Dermis blood vessel endothelial cell (primary cell): ENCODE measurements at places on chromosomes 1 and 21. TPM values are rescaled to one million over a fixed set of nuclear protein-coding genes. Genes with fewer than 3 reads are reported as not detected.

The S100A2 gene
- 0.51 and 0.98 TPM in 2 replicates for total RNA-seq

GRCh38 chr1:39639305-39640130, at the start of gene HEYL:
HEYL (minus strand) TSS chr1:39639643; CDS start chr1:39639625, 18 bp downstream.
- peak; percentile 51 for DNase-seq

The C1orf185 gene
- total RNA-seq, result not detected in 2 replicates

The TGFB2 gene
- total RNA-seq, result 36.2 and 38.6 TPM in 2 replicates

DNA sequence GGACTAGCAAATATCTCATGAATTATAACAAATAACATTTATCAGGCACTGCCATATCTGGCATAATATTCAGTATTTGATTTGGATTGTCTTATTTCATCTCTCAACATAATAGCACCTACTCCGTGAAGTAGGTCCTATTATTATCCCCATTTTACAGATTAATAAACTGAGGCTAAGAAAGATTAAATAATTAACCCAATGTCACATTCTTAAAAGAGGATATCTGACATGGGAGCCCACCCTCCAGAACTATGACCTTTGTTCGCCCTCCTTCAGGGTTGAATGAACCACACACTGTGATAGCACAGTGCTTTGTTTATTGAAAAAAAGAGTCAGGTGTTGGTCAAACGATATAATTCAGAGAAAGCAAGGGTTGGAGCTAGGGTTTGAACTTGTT, 19.4 kb upstream of the MAGI3 start:
- DNase-seq, result no peak

GRCh38 chr1:60765204-60765603, 317.2 kb upstream of the NFIA start:
- DNase-seq, result peak; percentile 72

DNA sequence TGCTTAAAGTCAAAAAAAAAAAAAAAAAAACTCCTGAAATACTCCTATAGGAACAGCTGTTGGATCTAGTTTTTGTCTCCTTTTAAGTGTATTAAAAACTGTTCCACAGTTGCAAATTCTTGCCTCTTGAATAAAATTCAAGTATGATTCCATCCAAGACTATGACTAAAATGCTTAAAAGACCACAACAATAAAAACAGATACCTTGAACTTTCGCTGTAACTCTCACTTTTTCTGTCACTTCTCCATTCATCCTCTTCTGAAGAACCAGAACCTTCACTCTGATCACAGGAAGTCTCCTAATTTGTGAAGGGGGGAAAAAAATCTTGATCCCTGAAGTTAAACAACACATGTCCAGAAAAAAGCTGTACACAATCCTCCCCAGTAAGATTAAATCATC, 55.0 kb upstream of the PSMG1 start:
- no peak for DNase-seq

The AADACL3 gene
- not detected in 2 replicates for total RNA-seq

DNA sequence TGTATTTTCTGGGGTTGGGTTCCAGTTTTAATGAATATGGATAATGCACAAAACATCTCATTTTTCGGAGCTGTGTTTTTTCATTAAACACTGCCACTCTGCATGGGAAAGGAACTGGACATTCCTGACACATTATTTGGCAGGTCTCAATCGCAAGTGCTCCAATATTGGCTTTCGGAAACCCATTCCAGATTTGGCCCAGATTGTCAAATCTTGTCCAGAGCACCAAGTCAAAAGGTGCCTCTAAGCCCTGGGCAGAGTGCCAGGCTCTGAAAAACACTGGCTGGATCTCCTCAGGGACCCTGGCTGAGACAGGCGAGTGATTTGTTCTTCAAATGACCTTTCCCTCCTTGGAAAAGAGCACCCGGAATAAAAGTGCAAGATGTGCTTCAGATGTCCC, 68.4 kb upstream of the MRPS6 start:
- no peak for DNase-seq

GRCh38 chr1:229328598-229329362, 14.1 kb downstream of the CCSAP start:
- DNase-seq, result no peak

- no peak for DNase-seq
Measured at GRCh38 chr1:231095595-231095994, 55.5 kb upstream of the FAM89A start.

DNA sequence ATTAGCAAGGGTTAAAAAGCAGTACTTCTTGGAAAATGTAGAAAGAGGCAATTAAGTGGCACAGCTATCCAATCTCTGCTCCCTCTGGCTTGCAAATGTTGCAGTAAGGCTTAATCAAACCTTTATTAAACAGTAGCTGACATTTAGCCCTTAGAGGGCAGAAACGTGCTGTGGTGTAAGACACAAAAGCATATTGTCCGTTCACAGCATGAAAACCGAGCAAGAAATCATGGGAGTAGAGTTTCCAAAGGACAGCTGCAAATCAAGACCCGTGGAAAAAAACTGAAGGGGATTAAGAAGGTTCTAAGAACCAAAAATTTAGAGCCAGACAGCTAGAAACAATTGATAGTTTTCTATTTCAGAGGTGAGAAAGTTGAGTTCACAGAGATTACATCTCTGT, 13.1 kb downstream of the ZP4 start:
- no peak for DNase-seq

DNA sequence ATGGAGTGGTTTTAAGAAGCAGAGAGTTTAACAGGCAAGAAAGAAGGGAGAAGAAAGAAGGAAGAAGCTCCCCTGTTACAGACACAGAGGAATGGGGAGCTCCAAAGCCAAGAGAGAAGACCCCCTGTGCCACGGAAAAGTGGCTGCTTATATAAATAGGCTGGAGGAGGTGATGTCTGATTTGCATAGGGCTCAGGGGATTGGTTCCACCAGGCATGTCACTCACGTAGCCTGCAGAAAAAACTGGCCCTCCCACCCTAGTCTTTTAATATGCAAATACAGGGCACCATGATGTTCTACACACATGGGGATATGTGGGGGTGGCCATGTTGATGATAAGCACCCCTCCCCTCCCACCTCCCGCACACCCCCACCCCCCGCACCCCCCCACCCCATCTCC, 99.6 kb downstream of the ETS2 start:
- DNase-seq, result no peak

DNA sequence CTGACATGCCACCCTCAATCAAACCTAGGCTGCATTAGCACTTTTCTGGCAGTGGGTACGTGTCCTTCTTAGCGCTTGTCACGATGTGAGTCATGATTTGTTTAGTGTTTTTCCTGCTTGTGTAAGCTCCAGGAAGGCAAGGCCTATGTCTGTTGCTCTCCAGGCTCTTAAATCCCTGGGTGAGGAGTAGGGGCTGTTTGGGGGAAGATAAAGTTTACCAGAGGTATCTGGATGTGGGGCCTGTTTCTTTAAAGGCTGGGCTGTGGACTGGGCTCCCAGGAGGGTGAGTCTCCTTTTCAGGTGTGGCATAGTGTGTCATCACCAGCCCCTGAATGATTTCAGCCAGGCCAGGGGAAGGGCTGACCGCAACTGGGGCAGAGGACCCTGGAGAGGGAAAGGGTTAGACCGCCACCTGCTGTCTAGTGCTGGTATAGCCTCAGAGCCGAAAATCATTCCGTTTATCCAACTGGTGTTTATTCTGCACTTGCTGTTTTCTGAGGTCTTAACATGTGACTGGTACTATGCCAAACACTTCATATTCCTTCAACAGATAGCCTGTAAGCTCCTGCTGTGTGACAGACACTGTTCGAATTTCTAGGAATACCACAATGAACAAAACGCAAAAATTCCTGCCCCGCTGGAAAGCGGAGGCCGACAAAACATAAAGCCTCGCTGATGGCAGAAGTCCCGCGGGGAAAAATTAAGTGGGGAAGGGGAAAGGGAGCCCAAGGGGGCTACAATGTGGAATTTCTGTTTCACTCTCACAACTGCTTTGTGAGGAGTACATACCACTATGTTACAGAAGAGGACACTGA, 9.7 kb downstream of the SERINC2 start:
- DNase-seq, result peak; percentile 81

The LRRC3 gene
- total RNA-seq, result 1.9 and 2.1 TPM in 2 replicates

GRCh38 chr1:2555634-2556276, 416 bp upstream of the TNFRSF14 start:
- DNase-seq, result peak; percentile 78

The C1orf232 gene
- not detected in 2 replicates for total RNA-seq

The BACH1 gene
- total RNA-seq, result 30.4 and 48.0 TPM in 2 replicates

DNA sequence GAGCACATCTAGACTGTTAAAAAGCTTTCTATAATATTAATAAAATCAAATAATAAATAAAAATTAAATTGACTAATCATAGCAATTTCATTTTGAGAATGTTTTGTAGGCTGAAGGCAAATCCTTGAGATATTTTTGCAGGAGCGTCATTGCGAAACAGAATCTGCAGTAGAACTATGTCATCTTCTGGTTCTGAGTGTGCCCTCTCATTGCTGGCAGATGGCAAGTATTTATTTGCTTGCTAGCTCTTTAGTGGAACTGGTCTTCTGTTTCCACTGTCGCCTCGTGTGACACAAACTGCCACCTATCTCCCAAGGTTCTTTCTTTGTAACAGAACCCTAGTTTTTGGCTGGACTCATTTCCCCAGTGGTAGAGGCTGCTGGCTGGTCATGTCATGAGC, 19.0 kb upstream of the IRF2BP2 start:
- DNase-seq, result no peak

DNA sequence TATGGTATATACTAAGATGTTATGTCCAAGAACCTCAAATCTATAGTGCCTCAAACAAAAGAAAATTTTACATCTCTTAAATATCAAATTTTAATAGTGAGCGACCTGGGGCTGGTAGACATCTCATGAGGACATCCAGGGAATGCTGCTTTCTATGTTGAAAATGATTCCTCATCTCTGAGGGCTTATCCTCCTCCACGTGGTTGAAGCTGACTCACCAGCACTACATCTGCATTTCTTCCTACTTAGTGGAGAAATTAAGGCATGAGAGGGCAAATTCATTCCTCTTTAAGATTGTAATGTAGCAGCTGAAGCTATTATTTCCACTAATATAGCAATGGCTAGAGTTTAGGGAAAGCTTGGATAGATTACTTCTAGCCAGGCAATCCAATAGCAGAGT, 529.5 kb downstream of the COL11A1 start:
- no peak for DNase-seq

DNA sequence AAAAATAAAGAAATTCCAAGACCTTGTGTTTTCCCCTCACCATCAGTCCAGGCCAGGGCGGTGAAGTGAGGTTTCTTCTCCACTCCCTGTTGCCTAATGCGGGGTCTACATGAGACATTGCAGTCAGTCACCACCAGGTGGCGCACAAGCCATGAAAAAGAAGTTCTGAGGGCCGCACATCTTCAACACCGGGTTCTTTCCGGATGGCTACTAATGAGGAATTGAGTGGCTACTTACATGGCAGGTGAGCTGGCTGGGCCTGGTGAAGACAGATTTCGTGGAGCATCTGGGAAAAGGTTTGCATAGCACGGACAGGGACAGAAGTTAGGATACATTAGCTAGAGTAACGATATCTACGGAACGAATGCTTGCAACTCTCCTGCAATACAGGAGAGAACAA, 15.8 kb upstream of the S100A11 start:
- DNase-seq, result peak; percentile 84

GRCh38 chr1:89765774-89766173, 55.1 kb upstream of the LRRC8D start:
- no peak for DNase-seq
